ENCODE measurements at places on chromosomes 13 and 19.

DNA sequence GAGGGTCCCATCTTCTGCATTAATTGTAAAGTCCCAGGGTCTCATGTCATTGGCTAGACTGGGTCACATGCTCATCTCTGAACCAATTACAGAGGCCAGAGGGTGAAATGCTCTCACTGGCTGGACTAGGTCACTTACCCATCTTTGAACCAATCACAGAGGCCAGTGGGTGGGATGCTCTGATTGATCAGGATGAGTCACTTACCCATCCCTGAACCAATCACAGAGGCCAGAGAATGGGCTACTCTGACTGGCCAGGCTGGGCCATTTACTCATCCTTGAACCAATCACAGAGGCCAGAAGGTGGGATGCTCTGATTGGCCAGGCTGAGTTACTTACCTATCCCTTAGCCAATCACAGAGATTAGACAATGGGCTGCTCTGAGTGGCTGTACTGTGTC is 5.3 kb downstream of the MISP start:
- no peak for DNase-seq

DNA sequence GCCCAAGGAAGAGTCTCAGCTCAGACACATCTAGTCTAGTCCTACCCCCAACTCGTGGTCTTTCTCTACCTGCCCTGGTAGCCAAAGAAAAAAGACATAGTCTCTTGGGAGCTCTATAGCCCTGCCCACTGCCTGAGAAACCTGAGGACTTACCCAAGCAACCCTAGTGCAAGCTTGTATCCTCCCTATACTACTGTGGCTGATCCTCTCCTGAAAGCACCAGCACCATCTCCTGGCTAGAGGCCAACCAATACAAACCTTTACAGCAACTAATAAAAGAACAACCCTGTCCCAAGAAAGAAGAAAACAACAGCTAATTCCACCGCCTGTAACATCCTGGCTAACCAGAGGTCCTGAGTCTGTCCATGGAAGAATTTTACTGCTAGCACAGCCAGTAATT is 532.4 kb downstream of the SLITRK6 start:
- DNase-seq: no peak

DNA sequence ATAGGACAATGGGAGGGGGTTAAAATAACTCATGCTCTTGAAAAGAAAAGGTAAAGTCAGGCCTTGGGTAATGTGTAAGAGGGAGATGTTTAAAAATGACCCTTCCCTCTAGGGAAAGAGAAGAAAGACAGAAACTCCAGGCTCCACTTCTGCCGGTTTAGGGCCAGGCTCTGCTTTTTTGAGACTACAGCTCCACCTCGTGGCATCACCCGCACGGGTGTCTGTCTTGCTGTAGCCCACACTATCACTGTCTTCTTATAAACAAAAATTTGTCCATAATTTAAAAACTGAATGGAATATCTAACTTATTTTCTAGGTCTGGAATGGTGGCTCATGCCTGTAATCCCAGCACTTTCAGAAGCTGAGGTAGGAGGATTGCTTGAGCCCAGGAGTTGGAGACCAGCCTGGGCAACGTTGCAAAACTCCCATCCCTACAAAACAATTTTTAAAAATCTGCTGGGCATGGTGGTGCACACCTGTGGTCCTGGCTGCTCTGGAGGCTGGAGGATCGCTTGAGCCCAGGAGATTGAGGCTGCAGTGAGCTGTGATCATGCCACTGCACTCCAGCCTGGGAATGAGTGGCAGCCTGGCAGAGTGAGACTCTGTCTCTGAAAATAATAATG is 65.1 kb upstream of the GTF3A start:
- DNase-seq: peak; percentile 27

GRCh38 chr13:19607523-19608078 is 25.9 kb upstream of the MPHOSPH8 start:
- no peak for DNase-seq

DNA sequence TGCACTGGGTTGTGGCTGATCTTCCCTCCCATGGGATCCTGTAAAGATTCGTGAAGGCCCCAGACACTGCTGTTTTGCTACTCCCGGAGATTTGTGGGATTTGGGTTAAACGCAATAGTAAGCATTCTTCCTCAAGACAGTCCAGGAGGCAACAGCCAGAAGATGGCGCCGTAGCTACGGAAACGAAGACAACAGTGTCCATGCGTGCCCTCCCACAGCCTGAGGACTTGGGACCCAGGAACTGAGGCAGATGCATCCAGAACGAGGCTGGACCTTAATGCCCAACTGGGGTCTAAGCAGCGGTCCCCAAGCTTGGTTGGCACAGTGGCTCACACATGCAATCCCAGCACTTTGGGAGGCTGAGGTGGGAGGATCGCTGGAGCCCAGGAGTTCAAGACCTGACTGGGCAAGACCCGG is 57.6 kb upstream of the ZNF507 start:
- DNase-seq: no peak

DNA sequence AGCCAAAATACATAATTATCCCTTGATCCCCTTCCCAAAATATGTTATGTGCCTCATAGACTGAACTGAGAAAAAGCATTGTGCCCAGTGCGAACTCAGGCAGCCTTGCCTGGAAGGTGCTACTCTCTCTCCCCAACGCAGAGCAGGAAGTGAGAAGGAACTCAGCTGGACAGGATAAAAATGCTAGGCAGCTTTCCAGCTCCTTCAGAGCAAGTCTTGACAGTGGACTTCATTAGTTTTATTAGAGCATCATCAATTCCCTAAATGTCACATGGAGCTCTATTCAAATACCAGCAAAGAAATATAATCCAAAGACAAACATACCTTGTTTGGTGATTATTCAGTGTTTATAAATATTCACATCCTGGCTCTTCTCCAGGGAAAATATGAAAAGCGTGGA is 202.4 kb downstream of the RFC3 start:
- DNase-seq: no peak

Data from stimulated activated CD4-positive, alpha-beta T cell treated with anti-CD3 and anti-CD28 coated beads, Interleukin-1b, Interleukin-23, amount 100 ng/mL, for 24 hours (primary cell).